ENCODE measurements at places on chromosomes 16 and 17. TPM values are rescaled to one million over a fixed set of nuclear protein-coding genes. Genes with fewer than 3 reads are reported as not detected.

DNA sequence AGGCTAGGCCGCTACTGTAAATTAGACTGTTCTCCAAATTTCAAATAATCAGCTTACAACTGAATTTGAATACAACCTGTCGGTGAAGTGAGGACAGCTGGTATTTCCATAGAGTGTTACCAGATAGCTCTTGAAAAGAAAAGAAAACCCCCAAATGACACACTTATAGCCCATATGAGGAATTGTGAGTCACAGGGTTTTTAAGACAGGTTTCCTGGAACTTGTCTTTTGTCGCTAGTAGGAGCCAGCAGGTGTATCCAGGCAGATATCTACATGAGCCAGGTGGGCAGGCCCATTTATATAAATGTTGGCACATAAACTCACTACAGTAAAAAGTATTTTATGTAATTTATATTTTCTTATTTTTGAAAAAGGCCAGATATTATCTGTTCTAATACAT is 24.0 kb downstream of the TNRC6A start:
- no peak for DNase-seq

DNA sequence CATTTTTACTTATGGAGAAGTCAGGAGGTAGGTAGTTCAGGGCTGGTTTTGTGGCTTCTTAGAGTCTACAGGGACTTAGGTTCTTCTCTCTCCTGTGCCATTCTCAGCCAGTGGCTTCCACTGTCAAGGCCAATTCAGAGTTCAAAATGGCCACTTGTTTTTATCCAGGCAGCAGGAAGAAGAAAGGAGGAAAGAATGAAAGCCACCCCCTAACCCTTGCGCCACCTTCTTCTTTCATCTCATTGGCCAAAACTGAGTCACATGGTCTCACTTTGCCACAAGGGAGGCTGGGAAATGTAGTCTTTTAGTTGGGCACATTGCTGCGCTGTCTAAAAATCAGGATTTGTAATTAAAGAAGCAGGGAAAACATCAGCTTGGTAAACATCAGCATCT is 60.8 kb upstream of the MED9 start:
- DNase-seq, result no peak

GRCh38 chr17:40596261-40596919 is 31.1 kb upstream of the CCR7 start:
- DNase-seq, result no peak

GRCh38 chr17:80807882-80808281 is 183.8 kb upstream of the CHMP6 start:
- no peak for DNase-seq

- DNase-seq, result peak; percentile 59
Observed at GRCh38 chr16:11201498-11202259, 54.3 kb downstream of the SOCS1 start.

DNA sequence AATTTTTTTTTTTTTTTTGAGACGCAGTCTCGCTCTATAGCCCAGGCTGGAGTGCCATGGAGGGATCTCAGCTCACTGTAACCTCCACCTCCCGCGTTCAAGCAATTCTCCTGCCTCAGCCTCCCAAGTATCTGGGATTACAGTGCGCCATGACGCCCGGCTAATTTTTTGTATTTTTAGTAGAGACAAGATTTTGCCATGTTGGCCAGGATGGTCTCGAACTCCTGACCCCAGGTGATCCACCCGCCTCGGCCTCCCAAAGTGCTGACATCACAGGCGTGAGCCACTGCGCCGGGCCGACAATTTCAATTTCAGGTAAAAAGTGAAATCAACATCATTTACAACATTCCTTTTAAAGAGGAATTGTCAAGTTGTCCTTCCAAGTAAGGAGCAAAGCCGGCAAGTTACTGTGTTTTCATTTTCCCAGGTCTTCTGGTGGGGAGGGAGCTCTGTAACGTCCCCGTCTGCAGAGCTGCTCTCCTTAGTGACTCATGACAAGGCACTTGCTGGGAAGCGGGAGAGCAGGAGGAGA is 873 bp downstream of the NPLOC4 start:
- DNase-seq, result no peak

DNA sequence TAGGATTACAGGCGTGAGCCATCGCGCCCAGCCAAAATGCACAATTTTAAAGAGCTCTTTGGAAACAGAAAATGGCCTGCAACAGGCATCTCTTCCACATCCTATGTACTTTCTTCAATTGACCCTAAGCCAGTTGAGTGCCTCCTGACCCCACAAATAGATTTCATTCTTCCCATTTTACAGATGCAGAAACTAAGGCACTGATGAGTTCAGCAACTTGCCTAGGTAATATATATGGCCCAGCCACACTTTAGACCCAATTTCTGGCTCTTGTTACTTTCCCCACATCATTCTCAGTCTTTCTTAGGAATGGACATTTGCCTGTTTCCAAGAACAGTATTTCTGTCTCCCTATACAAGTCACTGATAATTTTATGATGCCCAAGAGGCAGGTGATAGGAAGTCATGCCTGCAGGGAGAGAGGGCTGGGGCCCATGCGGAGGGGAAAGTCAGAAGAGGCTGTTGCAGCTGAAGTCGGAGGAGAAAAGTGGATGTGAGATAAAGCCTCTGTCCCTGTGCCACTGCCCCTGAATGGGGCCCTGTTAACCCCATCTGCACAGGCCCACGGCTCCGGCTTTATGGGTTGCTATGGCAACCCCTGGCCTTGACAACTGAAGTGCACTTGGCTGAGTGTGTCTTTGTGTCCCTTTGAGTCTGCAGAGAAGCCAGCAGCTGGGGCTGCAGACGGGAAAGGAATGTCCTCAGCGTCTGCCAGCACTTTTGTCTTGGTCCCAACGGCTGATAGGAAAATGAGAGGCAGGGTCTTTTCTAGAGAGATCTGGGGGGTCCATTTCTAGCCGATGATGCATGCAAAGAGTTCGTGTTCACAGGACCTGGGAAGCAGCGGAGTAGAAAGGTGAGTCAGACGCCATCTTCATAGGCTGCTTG is 45.9 kb downstream of the ABAT start:
- peak; percentile 76 for DNase-seq

DNA sequence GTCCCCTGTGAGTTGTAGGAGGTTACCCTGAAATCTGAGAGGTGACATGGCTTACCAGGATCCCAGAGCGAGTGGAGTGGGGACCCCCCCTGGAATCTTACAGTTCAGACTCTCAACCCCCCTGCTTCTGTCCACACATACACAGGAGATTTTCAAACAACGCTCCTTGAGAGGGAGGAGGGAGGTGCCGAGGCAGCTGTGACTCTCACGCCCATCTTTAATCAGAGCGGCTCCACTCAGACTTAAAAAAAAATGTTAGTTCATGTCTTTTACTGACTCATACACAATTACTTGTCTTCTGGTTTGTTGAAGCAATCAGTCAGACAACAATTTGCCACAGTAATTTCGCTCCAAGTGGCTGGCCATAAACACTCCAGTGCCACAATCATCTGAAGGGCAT is 15.4 kb upstream of the TMEM220 start:
- no peak for DNase-seq

DNA sequence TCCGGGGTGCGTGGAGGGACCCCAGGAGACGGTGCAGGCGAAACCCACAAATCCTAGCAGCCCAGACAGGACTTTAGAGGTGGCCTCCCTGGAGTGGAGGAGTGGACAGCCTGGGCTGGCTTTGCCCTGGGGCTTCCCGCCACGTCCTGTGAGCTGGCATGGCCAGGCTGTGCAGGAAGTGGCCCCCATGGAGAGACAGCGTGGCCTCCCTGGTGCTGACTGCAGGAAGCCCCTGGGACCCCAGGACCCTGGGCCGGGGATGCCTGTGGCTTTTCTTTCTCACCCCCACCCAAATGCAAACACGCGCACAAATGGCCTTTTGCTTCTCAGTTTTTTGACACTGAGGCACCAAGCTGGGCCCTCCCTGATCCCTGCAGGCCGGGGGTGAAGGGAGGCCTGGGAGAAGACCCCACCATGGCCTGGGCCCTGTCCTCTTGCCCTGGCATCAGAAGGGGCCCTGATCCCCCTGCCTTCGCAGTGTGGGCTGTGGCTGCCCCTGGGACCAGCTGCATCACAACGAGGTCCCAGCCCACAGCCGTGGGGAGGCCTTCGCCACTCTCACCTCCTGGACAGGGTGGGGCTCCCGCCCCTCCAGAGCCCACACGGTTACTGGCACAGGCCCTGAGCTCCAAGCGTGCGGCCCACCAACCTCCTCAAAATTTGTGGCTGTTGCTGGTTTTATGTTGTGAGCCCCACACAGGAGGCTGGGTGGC is 51.6 kb upstream of the PABPN1L start:
- DNase-seq, result no peak

- no peak for DNase-seq
Observed at GRCh38 chr17:21164216-21164615, 37.5 kb downstream of the DHRS7B start.

- DNase-seq, result no peak
Observed at GRCh38 chr16:50532576-50532975, 15.6 kb upstream of the NKD1 start.

- peak; percentile 79 for DNase-seq
Observed at GRCh38 chr17:62791767-62792446, 16.2 kb downstream of the MARCHF10 start.

DNA sequence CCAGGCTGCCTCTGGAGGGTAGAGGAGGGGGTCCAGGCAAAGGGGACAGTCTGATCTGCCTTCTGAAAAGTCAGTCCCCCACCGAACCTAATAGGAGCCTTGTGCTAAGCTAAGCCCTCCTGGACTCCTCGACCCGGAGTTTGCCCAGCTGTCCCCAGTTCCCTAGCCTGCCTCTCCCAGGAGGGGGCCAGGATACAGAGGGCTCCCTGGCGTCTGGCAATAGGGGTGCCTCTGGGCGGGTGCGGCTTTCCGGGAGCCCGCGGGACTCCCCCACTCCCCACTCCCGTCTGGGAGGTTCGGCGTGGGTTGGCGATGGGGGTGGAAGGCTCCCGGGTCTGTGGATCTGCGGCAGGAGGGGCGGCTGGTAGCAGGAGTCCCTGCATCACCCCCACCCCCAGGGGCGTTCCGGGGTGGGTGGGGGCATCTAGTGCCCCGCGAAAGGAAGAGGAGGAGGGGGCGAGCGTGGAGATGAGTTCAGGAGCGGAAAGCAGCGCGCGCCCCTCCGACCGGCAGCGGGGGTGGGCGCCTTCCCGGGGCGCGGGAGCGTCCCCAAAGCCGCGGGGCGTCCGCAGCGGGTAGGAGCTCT is 1.2 kb downstream of the GSG1L start:
- no peak for DNase-seq

DNA sequence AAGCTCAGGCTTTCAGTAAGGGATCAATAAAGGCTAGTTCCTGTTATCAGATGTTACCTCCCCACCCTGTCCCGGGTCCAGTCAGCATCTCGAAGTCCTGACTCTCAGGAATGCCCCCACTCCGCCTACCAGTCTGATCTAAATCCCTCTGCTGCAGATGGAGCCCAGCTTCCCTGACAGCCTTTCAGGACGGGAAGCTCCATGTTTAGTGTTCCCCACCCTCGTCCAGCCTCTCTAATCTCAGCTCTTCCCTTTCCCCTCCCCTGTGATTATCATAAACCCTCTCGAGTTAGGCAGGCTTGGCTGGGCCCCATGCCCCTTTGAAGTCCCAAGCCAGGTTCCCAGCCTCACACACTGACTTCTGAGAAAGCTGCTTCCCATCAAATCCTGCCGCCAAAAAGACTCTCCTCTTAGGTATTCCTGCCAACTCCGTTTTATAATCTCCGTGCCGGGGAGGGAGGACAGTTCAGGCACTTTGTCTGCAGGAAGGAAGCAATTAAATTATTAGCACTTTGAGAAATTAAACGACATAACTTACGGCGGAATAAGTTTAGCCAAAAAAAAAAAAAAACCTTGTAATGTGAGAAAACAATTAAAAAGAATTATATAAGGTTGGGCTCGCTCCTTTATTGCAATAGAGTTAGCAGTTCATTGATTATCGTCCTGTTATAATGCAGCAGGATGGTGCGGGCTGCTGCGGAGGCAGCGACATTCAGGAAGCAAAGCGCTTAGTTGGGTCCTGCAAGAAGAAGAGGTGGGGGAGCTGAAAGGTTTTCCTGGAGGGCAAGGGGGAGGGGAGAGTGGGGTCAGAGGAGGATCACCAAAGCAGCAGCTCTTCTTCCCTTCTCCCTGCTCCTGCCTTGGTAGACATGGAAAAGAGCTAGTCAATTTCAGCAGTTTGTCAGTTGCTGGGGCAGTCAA is 16.8 kb upstream of the ETV4 start:
- peak; percentile 60 for DNase-seq

The FSCN2 gene
- polyA plus RNA-seq, result 1.6 TPM

The OMG gene
- polyA plus RNA-seq, result 0.46 TPM

The NPIPB9 gene
- polyA plus RNA-seq, result 4.2 TPM

The IL17C gene
- not detected for polyA plus RNA-seq

The LGALS9C gene
- not detected for polyA plus RNA-seq

The SOCS1 gene
- 1.4 TPM for polyA plus RNA-seq

The MPV17L gene
- polyA plus RNA-seq, result 1.5 TPM

The TEDC2 gene
- 5.0 TPM for polyA plus RNA-seq

The STAT5A gene
- polyA plus RNA-seq, result 15.2 TPM
